H1 (cell line): ENCODE measurements at places on chromosomes 16 and 17. TPM values are rescaled to one million over a fixed set of nuclear protein-coding genes. Genes with fewer than 3 reads are reported as not detected.

Gene ABCA5
- 2.3 and 4.1 TPM in 2 replicates for total RNA-seq

GRCh38 chr16:27230562-27231001 is 27.3 kb downstream of the KDM8 start:
- DNase-seq: no peak

- no peak for DNase-seq
Measured at GRCh38 chr17:31561469-31562375, 170.2 kb downstream of the RAB11FIP4 start.

Gene SAMD14
- 5.8 and 5.9 TPM in 2 replicates for total RNA-seq

GRCh38 chr16:77387815-77388209 is 47.0 kb downstream of the ADAMTS18 start:
- no peak for DNase-seq

GRCh38 chr17:9715503-9716016 is 70.2 kb downstream of the USP43 start:
- no peak for DNase-seq

GRCh38 chr16:75913958-75914357 is 187.7 kb upstream of the CPHXL start:
- no peak for DNase-seq

DNA sequence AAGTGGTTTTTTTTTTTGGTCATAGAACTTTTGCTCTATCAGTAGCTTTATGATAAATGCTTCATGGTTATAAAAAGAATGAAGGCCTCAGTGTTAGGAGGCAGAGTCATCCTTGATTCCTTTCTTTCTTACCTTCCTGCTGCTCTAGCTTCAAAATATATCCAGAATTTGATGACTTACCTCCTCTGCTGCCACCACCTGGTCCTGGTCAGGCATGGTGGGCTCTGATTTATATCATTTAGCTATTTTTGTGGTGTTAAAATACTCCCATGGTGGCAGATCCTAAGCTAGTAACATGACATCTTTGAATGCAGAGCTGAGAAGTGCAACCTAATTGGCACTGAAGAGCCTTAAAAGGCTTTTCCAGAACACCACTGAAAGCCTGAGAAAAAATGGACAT is 508.8 kb upstream of the CDH8 start:
- no peak for DNase-seq

DNA sequence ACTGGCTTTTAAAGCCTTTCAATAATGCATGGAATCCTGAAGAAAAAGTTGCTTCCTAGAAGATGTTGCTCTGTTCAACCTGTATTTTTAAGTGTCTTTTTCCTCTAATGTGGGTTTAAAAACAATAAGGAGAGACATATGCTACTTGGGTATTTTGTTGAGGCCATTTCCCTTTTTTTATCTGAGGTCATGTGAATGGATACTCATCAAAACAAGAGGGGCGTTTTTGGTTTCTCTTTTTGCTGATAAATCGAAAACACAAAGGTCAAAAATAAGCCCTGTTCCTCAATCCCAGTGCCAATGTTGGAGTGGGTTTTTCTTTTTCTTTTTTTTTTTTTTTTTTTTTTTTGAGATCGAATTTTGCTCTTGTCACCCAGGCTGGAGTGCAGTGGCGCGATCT is 468.0 kb upstream of the RBFOX1 start:
- no peak for DNase-seq

Gene C17orf78
- not detected in 2 replicates for total RNA-seq

GRCh38 chr17:43784628-43785101 is 4.4 kb downstream of the CFAP97D1 start:
- DNase-seq: no peak

Gene MEFV
- not detected in 2 replicates for total RNA-seq

DNA sequence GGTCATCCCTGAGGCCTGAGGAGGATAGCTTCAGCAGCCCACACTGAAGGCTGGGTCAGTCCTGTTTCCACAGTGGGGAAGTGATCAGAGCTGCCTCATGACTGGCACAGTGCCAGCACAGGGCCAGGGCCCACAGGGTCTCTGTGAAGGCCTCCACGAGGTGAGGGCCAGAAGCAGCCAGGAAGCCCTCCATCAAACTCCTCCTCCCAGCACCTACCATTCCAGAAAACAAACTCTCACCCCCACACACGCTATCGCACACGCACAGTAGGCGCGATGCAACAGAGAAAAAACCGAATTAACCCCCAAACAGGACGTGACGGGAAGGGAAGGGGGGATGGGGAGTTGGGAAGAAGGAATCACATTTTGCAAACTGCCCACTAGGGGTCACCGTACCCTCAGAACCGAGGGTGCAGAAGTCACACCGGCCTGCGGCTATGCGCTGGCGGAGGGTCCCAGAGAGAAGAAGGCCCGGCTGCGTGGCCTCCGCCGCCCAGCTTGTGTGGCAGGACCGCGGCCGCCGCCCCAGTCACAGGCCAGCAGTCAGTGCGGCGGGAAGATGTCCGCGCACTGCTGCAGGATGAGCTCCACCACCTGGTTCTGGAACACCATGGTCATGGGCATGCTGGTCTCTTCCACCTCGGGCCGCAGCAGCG is 37.6 kb downstream of the ARHGAP27 start:
- DNase-seq: peak; percentile 72

DNA sequence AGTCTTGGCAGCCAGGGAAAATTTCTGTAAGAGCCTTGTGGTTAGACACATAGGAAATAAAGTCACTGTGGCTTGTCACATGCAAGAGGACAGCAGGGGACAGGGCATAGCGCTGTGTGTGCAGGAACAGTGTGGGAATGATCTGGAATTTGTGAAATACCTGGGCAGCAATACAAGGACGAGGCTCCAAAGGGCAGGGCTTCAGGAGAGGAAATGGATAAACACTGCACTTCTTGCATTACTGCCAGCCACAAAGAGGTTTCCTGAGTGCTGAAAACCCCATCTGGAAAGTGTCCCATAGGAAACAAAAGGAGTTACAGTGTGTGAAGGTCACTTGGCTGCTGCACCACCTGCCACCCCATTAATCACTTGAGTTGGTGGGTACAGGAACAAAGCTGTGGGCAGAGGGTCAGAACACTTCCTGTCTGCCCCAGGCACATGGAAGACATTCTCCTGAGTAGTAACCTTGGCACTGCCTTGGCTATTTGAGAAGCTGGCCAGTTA is 12.1 kb upstream of the HP start:
- no peak for DNase-seq

DNA sequence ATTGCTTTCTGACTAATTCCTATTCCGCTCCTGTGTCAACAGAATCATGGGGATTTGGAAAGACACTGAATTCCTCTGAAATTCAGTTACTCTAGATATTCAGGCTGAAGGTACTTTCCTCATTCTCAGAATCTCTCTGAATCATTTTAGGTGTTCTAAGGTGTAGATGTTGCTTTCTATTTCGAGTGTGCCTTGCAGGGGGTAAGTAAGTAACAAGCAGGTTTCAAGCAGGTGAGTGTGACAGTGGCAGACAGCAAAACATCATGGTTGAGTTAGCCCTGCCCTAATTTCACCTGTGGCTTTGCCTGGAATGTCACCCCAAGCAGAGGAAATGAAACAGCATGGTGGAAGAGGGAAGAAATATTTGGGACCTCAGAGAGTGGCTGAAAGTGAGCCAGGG is 75.1 kb downstream of the SHISA9 start:
- DNase-seq: no peak

GRCh38 chr17:76337413-76337777 is 16.3 kb downstream of the PRPSAP1 start:
- DNase-seq: no peak

GRCh38 chr17:40534371-40535189 is 30.7 kb downstream of the CCR7 start:
- no peak for DNase-seq

DNA sequence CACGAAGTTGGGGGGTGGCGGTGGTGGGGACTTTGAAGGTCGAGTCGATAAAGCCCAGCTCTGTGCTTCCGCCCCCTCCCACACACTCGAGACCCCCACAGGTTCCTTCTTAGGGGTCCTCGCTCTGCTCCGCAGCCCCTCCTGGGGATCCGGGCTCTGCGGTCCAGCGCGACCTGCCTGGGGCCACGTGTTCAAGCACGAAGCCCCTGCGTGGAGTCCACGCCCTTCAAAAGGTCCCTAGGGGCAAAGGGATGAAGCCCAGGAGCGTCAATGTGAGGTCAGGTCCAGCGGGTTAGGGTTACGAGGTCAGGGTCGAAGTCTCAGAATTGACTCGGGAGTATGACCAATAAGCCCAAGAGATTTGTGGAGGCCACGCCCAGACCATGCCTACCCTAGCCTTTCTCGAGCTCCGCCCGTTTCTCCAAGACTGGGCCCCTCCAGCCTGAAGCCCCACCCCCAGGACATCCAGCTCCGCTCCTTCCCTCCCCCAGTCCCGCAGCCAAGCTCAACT is 786 bp upstream of the CACNA1G start:
- peak; percentile 78 for DNase-seq

Gene PROCA1
- total RNA-seq: 17.8 and 21.2 TPM in 2 replicates

Gene NME2
- 801 and 827 TPM in 2 replicates for total RNA-seq

Gene KLHL36
- 33.6 and 35.3 TPM in 2 replicates for total RNA-seq

Gene ADAP2
- total RNA-seq: 0.76 and 1.1 TPM in 2 replicates

Gene MYCBPAP
- total RNA-seq: 1.7 and 3.3 TPM in 2 replicates

DNA sequence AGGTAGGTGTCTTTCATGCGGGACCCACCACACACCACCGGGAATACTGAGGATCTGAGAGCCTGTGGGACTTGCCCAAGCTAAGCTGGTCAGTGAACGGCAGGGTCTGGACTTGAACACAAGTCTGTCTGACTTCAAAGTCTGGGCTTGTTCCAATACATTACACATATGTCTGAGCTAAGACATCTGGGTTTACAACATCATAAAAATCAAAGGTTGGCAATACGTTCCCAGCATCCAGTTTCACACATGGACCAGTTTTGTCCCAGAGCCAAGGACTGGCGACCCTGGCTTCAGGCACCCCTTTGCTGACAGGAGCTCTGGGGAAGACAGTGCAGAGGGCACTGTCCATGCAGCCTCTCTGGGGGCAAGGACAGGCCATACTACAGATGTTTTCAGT is 27.9 kb upstream of the AXIN2 start:
- DNase-seq: no peak

Gene PPP1R1B
- 9.4 and 10.7 TPM in 2 replicates for total RNA-seq

- DNase-seq: no peak
Measured at GRCh38 chr17:10716218-10716617, 13.6 kb downstream of the TMEM220 start.

DNA sequence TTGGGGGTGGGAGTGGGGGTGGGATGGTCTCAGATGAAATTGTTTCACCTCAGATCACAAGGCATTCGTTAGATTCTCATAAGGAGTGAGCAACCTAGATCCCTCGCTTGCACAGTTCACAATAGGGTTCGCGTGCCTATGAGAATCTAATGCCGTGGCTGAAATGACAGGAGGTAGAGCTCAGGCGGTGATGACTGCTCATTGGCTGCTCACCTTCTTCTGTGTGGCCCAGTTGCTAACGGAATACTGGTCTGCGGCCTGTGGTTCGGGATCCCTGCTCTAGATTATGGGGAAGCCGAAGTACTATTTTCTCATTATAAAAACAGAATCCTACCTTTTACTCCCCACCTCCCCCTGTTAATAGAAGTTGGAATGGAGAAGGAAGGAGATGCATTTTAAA is 18.9 kb downstream of the CLTC start:
- no peak for DNase-seq

DNA sequence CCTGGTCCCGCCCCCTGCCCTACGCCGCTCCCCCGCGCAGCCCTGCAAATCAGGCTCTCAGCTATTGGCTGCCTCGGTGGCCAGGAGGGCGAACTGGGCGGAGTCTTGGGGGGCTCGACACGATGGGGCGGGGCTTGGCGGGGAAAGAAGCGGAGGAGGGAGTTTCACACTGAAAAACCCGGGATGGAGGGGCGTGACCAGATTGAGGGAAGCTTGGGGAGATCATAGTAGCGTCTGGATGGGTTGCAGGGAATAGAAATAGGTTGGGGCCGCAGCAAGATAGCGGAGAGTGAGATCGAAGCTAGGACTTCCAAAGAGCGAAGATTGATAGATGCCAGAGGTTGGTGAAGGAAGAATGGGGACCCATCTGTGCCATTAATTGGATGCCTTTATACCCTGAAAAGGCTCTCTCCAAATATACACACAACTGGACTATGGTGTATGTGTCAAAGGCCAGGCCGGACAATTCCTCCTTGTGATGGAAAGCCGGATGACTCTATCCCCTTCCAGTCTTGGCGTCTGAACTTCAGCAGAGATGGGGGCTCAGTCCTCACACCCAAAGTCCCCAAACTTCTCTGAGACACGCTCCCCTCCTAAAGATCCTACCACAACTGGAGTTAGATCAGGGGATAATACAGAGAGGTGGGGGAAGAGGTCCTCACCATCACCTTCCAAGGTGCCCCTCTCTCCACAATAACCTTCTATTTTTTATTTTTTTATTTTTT is 376 bp upstream of the STAC2 start:
- DNase-seq: peak; percentile 98

DNA sequence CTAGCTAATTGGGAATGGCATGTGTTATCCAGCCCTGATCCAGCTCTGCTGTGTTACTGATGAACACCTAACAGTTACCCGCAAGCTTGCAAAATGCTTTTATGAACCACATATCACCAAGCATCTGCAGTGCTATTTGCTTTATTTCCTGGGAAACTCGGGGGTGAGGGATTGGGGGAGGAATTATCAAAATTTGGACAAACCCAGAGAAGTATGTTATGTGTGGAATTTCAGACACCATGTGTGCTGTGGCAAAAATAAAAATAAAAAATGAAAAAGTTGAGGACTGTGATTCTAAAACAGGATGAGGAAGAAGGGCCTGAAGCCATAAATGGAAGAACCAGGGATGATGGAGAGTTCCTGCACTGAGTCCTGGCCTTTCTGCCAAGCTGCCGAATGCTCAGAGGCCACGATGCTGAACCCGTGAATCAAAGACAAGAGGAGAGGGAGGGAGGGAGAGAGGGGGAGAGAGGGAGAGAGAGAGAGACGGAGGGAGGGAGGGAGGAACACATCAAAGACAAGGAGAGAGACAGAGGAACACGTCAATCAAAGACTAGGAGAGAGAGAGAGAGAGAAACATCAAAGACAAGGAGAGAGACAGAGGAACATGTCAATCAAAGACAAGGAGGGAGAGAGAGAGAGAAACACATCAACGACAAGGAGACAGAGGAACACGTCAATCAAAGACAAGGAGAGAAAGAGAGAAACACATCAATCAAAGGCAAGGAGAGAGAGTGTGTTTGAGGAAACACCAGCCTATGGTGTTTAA is 89.8 kb downstream of the MRM3 start:
- no peak for DNase-seq

GRCh38 chr16:7765079-7765550 is 432.5 kb downstream of the RBFOX1 start:
- no peak for DNase-seq

GRCh38 chr17:65627891-65628643 is 66.6 kb upstream of the AXIN2 start:
- no peak for DNase-seq

DNA sequence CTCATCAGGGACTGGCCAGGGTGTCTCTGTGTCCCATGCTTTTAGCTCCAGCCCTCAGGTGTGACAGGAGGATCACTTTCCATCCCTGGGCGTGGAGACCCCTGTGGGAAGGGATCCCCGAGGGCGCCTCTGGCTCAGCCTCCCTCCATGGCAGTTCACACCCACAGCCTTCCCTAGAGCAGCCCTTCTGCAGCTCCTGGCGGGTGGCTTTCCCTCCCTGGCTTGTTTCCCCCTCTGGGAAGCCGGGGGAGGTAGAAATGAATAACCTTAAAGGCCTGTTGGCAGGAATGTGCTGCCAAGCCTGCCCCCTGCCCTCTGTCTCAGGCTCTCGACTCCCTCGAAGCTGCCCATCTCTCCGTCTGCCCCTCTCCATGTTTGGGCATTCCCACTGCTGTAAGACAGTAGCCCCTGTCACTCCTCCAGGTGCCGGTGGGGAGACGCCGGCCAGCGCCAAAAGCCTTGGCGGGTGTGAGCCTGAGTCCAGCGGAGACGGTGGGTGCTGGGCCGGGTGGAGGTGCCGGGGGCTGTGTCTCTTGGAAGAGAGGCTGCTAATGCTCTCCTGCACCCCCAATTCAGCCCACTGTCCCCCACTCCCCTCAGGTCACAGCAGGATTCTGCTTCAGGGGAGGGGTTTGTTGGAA is 2.1 kb upstream of the ATP2A1 start:
- DNase-seq: no peak

Gene EFCAB5
- total RNA-seq: 0.25 and 0.34 TPM in 2 replicates
